ENCODE measurements at places on chromosomes 7 and 10.

DNA sequence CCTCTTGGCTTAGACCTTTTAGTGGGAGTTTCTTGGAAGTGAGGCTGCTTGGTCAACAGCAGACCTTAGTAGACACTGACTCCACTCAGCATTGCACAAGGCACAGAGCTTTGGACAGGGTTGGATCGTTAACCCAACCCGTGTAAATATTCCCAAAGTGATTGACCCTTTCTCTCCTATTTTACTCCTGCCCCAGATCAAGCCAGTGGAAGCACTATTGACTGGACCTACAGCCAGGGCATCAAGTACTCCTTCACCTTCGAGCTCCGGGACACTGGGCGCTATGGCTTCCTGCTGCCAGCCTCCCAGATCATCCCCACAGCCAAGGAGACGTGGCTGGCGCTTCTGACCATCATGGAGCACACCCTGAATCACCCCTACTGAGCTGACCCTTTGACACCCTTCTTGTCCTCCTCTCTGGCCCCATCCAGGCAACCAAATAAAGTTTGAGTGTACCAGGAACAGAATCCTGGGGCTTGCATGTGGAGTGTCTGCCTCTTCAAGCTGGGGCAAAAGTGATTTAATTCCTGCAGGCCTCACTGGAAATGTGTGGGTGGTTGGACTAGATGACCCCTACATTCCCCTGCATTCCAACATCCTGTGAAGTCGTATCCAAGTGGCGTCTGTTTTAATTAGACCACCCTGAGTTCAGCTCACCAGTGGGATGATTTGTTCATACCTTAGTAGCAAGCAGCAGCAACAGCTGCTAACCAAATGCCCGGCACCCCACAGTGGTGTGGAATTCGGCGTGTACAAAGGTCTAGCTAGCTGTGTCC is 7.5 kb downstream of the CPA1 start:
- DNase-seq = no peak

GRCh38 chr7:127828843-127829500 is 177.0 kb downstream of the SND1 start:
- DNase-seq = no peak

GRCh38 chr7:28246921-28247461 is 66.4 kb upstream of the JAZF1 start:
- no peak for DNase-seq

DNA sequence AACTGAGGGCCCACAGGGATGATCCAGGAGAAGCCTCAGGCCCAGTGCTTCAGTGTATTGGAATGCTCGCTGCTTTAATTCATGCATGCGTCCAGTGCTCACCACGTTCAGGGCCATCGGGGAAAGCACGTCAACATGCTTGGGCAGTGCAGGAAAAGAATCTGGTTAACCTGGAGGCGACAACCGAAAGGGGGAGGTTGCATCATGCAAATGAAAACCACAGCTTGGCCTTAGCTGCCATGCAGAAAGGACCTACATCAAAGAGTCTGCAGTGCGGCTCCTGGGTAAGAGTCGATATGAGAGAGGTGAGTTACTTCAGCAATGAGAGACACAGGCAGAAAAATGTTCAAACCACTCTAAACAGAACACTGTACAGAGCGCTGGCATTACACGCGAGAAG is 440.1 kb downstream of the KCNMA1 start:
- DNase-seq = no peak

DNA sequence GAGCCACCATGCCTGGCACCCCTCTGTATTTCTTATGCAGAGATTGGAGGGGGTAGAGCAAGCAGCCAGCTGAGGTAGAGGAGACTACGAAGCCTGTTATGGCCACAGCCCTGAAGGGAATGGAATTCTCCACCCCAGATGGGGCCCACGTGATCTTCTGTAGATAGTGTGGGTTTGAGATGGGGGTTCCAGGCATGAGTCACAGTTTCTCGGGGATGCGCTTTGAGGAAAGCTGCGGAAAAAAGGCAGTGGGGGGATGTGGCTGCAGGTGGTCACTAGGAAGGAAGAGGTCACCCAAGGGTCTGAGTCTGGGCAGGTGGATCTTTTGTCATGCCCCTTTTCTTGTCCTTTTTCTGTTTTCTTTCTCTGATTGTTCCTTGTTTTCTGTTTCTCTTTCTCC is 11.5 kb downstream of the FAM131B start:
- DNase-seq = no peak

- DNase-seq = no peak
Measured at GRCh38 chr10:75407713-75408508, 6.3 kb upstream of the ZNF503 start.

GRCh38 chr7:21544303-21544656 is 1.4 kb downstream of the DNAH11 start:
- no peak for DNase-seq

- no peak for DNase-seq
Measured at GRCh38 chr7:158034571-158034970, 553.1 kb downstream of the PTPRN2 start.

GRCh38 chr10:133457100-133457841 is 3.5 kb downstream of the SCART1 start:
- DNase-seq = no peak

GRCh38 chr10:75191821-75192568 is 18.6 kb upstream of the VDAC2 start:
- no peak for DNase-seq

DNA sequence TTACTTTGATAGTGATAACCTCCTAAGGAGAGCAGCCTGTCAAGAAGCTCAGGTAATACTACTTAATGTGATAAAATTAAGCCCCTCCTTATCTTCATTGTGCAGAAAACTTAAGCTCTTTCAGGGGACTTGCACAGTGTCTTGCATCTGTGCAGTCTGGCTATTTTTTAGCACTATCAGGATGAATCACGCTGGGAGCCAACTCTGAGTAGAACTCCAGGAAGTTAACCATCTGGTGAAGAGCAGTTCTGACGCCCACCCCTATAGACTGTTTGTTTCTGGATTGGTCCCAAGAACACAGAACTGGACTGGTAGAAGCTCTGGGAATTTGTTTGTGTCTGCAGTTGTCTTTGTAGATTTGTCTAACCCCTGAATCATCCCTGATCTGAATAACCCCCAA is 41.9 kb downstream of the AGK start:
- DNase-seq = no peak

- no peak for DNase-seq
Measured at GRCh38 chr7:55464422-55464821, 99.3 kb downstream of the LANCL2 start.

GRCh38 chr10:81871558-81871957 is 3.4 kb upstream of the NRG3 start:
- no peak for DNase-seq

- DNase-seq = no peak
Measured at GRCh38 chr10:24468281-24468751, 255.4 kb downstream of the ARHGAP21 start.

DNA sequence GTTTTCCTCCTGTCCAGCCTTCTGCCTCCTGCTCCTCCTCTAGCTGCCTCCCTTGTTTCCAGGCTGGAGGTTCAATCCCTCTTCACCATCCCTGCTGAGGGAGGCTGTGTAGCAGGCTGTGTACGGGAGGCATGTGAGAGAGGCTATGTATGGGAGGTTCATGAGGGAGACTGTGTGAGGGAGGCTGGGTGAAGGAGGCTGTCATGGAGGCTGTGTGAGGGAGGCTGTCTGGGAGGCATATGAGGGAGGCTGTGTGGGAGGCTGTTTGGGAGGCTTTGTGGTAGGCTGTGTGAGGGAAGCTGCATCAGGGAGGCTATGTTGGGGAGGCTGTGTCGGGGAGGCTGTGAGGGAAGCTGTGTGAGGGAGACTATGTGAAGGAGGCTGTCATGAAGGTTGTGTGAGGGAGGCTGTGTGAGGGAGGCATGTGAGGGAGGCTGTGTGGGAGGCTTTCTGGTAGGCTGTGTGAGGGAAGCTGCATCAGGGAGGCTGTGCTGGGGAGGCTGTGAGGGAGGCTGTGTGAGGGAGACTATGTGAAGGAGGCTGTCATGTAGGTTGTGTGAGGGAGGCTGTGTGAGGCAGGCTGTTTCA is 123.7 kb upstream of the RNF32 start:
- no peak for DNase-seq

GRCh38 chr10:22475651-22476600 is 130.6 kb downstream of the SPAG6 start:
- DNase-seq = no peak

DNA sequence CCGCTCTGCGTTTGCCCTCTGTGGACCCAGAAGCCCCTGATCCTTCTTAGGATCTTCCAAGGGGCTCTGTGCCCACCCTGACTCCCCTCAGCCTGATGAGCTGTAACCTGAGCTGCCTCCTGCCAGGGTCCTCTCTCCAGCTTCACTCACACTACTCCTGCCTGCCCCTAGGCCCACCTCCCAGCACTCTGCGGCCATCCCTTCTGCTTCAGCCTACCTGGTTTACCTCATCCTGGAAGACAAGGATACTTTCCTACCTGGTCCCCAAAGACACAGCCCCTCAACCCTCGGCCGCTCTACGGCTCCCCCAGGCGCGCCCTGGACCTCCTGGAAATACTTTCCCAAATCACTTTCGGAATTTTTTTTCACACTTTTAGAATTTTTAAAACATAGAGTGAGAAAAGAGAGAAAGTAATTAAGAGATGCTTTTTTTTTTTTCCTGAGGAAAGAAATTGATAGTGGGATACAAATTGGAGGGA is 6.4 kb upstream of the ZNF862 start:
- no peak for DNase-seq

DNA sequence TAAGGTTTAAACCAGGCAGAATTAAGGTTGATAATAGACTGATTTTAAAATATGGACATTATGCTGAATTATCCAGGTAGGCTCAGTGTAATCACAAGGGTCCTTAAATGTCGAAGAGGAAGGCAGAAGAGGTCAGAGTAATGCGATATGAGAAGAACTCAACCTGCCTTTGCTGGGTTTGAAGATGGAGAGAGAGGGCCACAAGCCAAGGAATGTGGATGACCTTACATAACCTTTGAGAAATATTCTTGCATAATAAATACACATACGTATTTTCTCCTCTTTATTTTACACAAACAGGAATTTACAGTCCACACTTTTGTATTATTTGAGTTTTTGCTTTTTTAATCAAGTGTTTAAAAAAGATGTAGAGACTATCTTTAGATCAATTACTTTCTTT is 88.5 kb downstream of the ST7 start:
- no peak for DNase-seq

GRCh38 chr10:1183701-1184100 is 127.5 kb downstream of the WDR37 start:
- DNase-seq = no peak

DNA sequence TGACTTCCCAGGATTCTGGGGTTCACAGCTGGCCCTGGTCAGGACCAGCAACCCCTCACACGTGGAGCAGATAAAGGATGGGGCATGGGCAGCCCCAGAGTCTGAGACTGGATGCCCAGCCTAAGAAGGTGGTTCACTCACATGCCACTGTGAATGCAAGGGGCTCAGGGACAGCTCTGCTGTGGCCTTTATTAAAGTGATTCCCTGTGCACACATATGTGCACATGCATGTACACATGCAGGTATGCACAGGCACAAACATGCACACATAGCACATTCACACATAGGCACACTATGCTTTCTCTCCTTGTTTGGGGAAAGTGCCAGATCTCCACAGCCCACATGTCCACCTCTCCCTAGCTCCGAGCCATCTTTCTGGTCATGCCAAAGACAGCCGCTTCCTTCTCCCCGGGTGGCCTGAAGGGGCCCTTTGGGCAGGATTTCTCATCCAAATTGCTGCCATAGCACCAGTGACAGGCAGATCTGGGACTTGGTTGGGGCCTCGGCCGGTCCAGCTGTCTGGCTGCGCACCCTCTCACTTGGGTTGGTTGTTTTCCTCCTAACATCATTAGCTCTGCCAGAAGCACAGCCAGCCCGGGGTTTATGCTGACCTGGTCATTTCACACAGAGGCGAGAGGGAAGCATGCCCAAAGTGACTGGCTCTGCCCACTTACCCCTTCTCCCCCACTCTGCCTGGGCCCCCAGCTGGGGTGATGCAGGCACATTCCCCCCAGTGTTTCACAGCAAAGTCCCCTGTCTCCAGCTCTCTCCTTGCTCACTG is 1.4 kb downstream of the GCK start:
- DNase-seq = no peak

DNA sequence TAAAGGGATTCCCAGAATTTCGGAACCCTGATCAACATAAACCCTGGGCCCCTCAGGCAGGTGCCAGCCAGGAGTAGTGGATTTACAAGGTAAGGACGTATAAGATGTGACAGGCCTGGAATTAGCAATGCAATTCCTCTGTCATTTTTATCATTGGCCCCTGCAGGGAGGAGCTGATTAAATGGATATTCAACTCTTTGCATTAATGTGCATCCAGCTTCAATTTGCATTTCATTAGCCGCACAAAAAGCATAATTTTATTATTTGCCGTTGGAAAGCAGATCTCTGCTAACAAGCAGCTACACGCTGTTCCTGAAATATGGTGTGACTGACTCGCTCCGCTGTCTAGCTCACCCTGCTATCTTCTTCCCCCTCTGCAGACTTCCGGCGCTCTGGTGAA is 195.8 kb downstream of the RPS24 start:
- no peak for DNase-seq

GRCh38 chr10:54903745-54904144 is 102.7 kb upstream of the PCDH15 start:
- DNase-seq = no peak

- no peak for DNase-seq
Measured at GRCh38 chr10:21176934-21177480, 279.9 kb upstream of the NEBL start.

DNA sequence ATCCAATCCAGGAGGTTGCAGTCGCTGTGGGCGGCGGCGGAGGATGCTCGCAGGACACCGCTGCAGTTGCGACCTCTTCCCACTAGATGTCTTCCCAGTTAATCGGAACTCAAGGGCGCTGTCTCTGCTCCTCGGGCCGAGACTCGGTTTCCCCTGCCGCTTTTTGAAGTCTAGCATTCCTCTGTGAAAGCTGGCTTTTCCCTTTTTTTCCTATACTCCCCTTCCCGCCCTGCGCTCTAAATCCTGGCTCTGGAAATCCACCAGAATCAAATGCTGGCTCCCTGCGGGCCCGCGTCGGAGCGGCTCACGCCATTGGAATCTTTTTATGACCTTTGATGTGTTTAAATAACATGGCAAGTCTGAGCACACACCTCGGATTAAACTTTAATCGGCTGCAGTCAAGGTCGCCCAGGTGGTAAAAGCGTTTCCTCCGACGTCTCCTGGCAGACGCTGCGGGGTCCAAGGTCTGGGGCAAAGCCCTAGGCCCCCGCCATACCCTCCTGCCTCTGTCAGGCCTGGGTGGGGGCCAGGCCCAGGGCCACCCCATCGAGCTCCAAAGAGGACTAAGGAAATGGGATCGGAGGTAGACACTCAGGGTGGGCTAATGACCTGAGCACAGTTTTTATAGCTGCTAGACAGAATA is 10.7 kb upstream of the HOXA13 start:
- no peak for DNase-seq

- DNase-seq = no peak
Measured at GRCh38 chr10:73922007-73922863, 11.3 kb downstream of the PLAU start.

GRCh38 chr10:51425431-51425830 is 274.0 kb downstream of the CSTF2T start:
- DNase-seq = no peak

DNA sequence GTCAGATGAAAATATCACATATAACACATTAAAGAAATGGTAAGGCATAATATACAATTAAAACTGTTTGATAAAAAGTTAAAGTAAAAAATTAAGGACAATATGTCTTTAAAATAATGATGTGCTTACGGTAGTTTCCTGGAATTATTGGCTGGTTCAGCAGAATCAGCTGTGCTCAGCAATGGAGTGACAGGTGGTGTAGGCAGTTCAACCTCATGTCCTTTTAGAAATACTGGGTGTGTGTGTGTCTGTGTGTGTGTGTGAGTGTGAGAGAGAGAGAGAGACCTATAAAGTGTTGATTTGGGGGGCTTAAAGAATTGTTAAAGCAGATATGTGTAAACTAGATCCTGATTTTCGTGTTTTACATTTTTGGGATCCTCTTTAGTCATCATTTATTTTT is 141.2 kb downstream of the ADAM22 start:
- no peak for DNase-seq
